ENCODE measurements at places on chromosomes 5 and 9. TPM values are rescaled to one million over a fixed set of nuclear protein-coding genes. Genes with fewer than 3 reads are reported as not detected.
A peak's percentile ranks its signal among the peaks of the same experiment; 100 is the strongest.

The NUTM2F gene
- total RNA-seq = 3.9 TPM

The ADRB2 gene
- 0.79 TPM for total RNA-seq

The RNF224 gene
- total RNA-seq = 0.37 TPM

The PLCXD3 gene
- total RNA-seq = 1.8 TPM

The NUTM2G gene
- 2.6 TPM for total RNA-seq

The CFAP90 gene
- 12.2 TPM for total RNA-seq

DNA sequence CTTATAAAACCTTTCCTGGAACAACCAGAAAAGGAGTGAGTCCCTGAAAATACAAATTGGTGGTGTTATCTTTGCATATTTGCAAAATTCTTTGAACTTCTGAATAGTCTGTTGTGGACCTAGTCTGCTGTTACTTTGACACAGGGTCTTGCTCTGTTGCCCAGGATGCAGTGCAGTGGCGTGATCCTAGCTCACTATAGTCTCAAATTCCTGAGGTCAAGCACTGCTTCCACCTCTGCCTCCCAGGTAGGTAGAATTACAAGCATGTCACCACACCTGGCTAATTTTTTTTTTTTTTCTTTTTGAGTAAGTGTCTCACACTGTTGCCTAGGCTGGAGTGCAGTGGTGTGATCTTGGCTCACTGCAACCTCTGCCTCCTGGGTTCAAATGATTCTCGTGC is 43.7 kb upstream of the SPRY4 start:
- DNase-seq = no peak

DNA sequence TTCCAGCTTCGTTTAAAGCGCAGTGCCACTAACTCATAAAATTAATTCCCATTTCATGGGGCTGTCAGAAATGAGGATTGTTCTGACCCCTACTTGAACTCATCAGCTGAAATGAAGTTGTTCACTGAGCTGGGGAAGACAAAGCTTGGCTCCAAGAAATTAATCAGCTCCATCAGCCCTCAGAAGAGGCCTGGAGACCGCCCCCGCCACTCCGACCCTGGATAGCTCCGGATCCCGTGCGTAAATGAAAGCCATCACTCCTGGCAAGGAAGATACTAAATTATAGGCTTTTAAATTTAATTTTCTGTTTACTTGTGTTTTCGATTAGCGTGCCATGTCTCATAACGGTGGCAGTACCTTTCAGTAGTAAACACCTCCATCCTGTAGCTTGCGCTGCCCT is 142.8 kb upstream of the IRX2 start:
- no peak for DNase-seq

DNA sequence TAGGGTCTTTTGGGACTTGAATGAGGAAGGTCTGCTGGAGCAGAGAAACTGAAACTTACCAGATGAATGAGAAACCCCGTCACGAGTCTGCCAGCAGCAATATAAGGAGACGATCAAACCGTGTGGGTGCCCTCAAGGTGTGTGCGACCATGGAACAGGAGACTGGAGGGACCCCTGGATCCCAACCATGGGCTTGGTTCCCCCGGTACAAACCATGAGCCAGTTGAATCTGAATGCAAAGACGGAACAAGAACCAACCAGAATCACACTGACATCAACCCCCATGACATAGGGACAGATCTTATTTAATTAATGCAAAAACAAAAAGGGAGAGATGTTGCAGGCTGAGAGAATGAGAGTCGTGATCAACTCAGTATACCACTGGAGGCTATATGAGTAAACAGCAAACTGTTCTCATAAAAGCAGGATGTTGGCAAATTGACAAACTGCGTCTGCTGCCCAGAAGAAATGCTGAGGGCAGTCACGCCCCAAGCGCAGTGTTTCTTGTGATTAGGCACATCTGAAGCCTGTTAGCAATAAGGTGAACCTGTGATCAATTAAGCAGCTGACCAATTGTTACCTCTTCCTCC is 475.5 kb upstream of the ACO1 start:
- no peak for DNase-seq

GRCh38 chr9:134411440-134412297 is 85.4 kb downstream of the RXRA start:
- DNase-seq = peak; percentile 56

DNA sequence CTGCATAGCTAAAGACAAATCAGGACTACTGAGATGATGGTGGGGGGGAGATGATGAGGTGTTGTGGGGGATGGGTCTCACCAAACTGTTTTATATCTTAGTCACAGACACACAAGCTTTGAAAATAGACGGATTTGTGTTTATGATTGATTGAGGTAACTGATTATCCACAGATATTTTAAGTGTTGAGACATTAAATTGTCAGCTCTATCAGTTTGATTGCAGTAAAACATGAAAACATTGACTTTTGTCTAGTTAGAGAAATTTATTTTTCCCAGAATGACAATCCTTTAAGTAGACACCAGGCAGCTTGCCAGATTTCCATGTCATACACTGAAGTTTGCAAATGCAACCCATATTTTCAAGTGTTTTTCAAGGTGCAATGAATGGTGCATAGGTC is 149.8 kb downstream of the NR2F1-AS1 start:
- no peak for DNase-seq

DNA sequence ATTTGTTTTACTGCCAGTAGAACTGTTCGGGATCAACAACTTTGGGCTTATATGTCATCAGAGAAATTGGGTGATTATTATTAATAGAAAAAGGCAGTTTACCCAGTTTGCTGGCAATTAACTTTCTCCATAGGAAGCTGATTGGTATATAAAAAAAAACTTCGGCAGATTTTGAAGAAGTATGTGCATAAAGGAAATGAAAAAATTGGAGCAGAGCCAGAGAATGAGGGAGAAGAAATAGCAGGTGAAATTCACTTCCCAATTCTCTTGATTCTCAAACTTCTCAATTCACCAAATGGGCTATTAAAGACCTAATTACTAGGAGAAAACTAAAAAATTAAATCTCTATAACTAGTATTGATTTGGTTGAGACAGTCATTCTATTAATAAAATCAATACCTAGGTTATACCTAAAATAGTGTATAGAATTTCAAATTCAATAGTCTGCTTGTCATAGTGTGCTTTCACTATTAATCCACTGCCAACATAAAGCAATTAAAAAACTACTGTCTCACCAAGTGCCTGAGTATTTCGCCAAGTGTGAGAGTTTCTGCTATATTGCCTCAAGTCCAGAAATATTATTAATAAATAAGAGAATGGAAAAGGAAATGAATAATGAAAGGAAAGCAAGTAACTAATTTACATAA is 47.5 kb downstream of the STX17 start:
- DNase-seq = no peak

DNA sequence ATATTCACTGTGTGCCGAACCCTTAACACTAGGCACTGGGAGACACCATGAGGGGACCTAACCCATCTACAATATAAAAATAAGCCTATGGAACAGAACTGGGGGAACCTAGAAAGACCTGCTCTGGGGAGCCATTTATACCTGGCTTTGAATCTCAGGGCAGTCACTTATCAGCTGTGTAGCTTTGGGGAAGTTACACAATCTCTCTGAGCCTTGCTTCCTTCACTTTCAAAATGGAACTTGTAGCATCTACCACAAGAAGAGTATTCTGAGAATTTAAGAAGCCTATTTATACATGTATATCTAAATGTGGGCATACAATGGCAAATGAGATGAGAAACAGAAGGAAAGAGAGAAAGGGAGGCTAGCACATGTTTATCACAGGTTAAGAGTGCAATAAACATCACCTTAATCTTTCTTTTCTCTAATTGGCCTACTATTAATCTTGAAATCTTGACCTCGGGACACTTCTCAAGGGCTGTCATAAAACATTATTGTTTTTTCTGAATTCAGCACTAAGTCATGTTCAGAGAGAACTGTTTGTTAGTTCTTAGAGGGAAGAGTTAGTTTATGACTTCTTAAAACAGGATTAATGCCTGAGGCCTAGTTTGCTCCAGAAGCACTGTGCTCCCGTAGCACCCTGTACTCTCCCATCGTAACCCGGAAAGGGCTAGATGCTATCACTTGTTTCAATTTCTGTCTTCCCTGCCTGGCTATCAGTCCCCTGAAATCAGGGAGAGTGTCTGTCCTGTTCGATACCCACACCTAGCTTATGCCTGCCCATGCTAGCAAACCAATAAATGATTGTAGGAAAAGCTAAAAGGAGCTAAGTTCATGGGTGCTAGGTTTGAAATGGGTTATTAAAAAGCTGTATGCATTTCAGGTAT is 606.4 kb upstream of the CLINT1 start:
- no peak for DNase-seq

DNA sequence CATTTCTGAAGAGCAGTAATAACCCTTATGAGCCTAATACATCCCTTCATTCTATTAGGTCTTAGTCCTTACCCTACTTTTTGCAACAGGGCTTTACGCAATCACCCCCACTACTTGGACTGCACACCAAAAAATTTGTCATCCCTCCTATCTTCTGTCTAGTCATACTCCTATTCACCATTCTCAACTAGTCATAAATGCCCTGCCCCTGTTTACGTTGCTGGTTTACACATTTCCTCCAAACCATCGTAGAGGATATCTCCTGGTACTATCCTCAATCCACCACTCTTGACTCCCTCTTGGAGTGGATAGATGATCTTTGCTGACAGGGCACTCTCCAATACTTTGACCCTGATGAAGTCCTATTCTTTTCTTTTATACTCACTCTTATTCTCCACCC is 98.2 kb upstream of the CCNG1 start:
- no peak for DNase-seq

- DNase-seq = no peak
These were observed 116.6 kb downstream of the MUSK start for GRCh38 chr9:110785166-110785565.

All from testis (tissue), 5 donors.